Kidney (tissue), 22 donors: ENCODE measurements at places on chromosomes 16 and 17.

DNA sequence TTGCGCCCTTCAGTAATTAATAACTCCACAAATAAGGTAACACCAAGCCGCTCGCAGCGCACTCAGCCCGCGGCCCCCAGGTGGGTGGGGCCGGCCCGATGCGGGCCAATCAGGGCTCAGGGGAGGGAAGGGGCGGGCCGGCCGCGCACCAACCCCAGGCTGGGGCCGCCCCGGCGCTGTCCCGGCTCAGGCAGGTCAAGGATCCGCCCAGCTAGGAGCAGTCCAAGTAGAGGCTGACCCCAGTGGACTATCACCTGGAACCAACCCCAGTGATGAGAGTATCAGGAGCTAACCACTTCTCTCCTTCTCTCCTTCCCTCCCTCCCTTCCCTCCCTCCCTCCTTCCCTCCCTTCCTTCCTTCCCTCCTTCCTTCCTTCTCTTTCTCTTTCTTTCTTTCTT, 110.8 kb downstream of the C16orf78 start:
- DNase-seq = peak; percentile 67

DNA sequence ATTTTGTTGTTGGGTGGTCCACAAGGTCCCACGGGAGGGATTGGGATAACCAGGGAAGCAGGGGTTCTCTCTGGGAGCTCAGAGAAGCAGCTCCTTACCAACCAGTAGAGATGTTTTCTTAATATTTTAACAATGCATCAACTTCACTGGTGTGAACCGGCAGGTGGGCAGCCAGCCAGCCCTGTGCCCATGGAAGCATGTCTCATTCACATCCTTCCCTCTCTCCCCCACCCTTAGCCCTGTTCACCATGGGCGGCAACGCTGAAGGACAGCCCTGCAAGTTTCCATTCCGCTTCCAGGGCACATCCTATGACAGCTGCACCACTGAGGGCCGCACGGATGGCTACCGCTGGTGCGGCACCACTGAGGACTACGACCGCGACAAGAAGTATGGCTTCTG, 9.3 kb downstream of the MMP2 start:
- DNase-seq = peak; percentile 88

DNA sequence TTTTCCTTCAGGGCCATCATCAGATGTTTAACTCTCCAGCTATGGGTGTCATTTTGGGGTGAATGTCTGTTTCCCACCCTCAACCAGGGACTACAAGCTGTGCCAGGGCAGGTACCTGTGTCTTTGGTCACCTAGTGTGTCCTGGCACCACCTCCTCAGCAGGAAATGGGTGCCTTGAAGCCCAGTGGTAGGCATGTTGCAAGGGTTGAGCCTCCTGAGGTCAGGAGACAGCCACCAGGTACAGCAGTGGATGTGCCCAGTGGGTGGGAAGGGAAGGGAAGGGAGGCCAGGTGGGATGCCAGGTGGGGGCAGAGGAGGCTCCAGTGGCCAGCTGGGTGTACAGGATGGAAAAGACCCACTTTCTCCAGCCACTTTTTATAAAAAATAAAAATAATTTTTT, 25.5 kb upstream of the ADORA2B start:
- no peak for DNase-seq

DNA sequence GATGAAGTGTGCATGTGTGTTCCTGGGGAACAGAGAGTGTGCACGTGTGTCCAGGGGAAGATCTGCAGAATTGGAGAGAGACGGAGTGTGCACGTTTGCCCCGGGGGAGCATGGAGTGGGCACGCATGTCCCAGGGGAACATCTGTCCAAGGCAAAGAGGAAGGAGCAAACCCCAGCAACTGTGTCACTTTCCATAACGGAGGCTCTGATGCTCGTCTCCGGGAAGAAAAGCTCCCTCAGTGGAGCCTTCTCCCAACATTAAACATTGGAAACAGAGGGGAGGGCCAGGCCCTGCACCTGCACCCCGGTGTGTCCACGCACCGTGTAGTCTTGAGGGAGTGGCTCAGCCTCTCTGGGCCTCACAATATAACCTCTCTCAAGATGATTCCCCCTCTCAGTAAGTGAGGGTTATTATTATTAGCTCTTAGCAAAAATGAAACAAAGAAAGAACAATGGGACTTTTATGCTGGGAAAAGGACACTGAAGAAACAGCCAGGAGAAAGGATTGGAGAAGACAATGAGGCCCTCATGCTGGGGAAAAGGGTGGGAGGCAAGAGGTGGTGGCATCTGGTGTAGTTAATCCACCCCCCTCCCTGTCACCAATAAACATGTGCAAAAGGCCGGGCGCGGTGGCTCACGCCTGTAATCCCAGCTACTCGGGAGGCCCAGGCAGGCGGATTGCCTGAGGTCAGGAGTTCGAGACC, 7.6 kb downstream of the RAB40B start:
- DNase-seq = no peak

GRCh38 chr16:57444711-57445110, 2.5 kb downstream of the CIAPIN1 start:
- no peak for DNase-seq

DNA sequence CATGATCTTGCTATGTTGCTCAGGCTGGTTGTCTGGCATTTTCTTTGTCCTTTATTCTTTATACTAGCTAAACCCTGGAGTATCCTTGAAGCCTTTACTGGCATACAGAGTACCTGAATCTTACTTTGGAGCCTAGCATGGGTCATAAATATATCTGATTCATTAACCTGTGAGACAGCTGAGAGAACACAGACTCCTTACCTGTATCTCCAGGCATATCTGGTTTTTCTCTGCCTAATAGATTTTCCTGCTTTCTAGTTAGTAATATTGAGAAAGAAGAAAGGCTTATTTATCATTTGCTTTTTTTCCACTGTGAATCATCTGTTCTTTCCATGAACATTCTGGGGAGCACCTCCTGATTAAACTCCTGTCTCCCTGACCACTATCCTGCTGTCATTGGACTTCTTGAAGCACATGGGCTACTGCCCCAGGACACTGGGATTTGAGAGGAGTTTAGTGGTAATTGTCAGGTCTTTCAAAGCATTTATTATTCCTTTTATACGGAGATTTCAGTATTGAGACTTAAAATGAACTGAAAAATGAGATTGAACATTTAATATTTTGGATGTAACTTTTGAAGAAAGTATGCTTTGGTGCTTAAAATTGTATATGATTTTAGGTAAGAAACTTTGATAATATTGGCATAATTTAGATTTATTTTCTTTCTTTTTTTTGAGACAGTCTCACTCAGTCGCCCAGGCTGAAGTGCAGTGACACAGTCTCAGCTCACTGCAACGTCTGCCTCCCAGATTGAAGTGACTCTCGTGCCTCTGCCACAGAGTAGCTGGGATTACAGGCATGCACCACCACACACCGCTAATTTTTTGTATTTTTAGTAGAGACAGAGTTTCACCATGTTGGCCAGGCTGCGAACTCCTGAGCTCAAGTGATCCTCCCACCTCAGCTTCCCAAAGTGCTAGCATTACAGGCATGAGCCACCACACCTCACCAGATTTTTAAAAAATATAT, 8.6 kb downstream of the PDP2 start:
- no peak for DNase-seq

DNA sequence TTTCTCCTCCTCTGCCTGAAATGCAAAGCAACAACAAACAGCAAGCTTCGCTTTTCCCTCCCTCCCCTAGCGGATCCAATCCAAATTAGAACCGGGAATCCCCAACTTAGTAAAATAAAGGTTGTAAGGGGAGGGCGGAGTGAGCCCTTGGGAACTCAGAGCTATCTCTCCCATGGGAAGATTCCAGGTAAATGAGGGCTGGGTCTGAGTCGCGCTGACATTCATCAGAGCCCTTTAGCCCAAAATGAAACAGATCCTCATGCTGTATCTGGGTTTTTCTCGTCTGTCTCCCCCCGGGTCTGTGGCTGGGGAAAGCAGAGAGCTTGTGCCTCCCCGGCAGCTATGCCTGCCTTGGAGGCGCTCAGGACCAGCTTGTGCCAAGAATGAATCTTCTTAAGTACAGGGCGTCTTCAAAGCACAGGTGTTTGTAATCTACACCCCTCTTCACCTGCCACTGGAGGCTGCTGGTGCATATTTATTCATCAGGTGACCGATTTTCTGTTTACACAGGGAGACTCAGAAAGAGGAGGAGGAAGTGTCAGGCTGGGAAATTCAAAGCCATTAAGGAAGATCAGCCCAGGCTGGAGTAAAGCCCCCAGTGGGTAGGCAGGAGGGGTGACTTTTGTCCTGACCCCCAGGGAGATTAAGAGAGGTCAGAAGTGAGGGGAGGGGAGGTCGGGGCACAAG, 55.0 kb upstream of the GSE1 start:
- peak; percentile 65 for DNase-seq

- DNase-seq = peak; percentile 21
These were observed 1.4 kb upstream of the NBR1 start for GRCh38 chr17:43169561-43170139.

- peak; percentile 63 for DNase-seq
These were observed 32.5 kb upstream of the TNFRSF13B start for GRCh38 chr17:17004251-17004996.

- peak; percentile 56 for DNase-seq
These were observed 28.8 kb downstream of the ABCC12 start for GRCh38 chr16:48126801-48127644.

GRCh38 chr17:76036497-76037261, 9.6 kb upstream of the EVPL start:
- peak; percentile 50 for DNase-seq

GRCh38 chr16:72995151-72995881, 52.6 kb downstream of the ZFHX3 start:
- no peak for DNase-seq

DNA sequence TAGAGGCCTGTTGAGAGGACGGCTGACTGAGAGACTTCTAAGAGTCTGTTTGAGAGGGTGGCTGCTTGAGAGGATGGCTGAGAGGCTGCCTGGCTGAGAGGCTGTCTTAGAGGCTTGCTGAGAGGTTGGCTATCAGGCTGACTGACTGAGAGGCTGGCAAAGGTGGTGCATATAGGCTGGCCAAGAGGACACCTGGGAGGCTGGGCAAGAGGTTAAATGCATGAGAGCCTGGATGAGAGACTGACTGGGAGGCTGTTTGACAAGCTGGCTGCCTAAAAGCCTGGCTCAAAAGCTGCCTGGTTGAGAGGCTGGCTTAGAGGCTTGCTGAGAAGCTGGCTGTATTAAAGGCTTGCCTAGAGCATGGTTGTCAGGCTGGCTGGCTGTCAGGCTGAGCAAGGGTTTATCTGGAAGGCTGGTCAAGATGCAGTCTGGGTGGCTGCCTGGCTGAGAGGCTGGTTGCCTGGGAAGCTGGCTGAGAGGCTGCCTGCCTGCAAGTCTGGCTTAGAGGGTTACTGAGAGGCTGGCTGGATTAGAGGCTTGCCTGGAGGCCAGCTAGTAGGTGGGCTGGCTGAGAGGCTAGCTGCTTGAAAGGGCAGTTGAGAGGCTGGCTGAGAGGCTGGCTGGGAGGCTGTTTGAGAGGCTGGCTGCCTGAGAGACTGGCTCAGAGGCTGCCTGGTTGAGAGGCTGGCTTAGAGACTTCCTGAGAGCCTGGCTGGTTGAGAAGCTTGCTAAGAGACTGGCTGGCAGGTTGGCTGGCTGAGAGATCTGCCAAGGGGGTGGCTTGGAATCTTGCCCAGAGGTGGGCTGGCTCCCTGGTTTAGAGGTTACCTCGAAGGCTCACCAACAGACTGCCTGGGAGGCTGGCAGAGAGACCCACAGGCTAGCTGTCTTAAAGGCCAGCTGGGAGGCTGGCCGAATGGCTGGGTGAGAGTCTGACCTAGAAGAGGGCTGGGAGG, 38.3 kb upstream of the ACSM2B start:
- DNase-seq = no peak

GRCh38 chr16:77062878-77063675, 127.9 kb upstream of the MON1B start:
- DNase-seq = no peak

- peak; percentile 67 for DNase-seq
These were observed 256.3 kb upstream of the ZFHX3 start for GRCh38 chr16:73304008-73304774.

GRCh38 chr17:44828919-44829522, 1.1 kb downstream of the GJC1 start:
- DNase-seq = peak; percentile 47

- no peak for DNase-seq
These were observed 82.3 kb downstream of the KATNIP start for GRCh38 chr16:27632216-27632615.

GRCh38 chr17:37826497-37827430, 81.9 kb upstream of the HNF1B start:
- no peak for DNase-seq

DNA sequence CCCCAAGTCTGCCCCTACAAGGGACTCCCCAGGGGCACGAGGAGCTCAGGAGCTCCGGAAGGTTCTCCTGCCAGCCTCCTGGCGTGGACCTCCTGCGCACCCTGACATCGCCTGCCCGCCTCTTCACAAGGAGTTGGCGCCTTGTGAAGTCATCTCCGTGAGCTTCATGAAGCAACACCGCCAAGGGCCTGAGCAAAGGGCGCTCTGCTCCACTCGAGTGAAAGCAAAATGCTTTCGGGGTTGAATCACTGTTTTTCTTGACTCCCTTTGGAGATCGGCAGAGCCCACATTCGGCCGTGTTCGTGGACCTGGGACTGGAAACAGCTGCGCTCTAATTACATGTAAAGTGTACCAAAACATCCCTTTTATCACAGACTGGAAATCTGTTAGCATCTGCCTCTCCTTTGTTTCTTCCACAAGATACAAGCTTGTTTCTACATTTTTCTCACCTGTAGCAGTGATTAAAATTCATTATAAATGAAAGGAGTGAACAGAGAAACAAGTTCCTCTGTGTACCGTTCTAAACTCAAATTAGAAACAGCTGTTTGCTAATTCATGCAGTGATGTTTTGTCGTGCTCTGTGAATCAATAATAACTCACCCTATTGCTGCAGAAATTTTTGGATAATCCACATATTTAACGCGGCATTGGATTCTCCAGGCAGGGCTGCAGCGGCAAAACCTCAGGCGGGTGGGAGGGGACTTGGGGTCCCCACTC, 203.3 kb downstream of the ZNF423 start:
- no peak for DNase-seq

DNA sequence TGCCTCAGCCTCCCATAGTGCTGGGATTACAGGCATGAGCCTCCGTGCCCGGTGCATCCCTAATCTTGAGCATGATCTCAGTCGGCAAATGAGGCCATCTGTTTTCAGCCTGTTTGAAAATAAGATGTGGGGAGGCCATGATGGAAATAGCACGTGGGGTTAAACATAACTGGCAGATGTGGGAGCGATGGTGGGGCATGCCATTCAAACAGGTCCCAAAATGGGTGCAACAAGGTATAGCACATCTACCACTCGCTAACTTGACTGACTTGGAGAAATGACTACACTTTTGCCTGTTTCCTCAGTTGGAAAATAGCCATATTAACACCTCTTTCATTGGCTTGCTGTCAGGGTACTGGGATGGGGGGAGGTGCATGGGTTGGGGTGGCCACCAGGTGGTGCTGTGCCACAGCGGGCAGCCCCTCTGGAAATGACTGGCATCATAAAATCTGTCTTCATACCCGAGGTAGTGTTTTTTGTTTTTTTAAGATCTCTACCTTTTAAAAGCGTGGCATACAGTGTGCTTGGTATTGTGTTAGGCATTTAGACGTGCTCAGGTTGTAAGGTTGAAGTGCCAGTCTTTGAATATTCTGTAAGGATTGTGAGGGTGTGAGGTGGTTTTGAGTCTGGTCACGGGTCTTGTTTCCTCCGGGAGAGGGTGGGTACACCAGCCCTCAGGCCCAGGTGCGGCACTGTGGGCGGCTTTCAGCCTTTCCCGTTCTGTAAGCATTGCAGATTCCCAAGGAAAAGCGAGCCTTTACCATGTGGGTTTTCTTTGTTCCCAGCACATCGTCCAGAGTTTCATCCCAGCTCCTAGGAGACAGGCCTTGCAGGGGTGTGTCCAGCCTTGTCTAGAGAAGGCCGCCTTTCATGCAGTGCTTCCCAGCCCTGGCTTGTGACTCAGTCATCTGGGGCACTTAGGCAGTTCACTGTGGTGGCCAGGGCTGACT, 2.9 kb upstream of the TTYH2 start:
- DNase-seq = no peak

- no peak for DNase-seq
These were observed 151.2 kb downstream of the IRX5 start for GRCh38 chr16:55081622-55082590.
